Activated CD8-positive, alpha-beta T cell treated with anti-CD3 and anti-CD28 coated beads, Interleukin-2, amount 10 ng/mL, durations not matched to agents 7 days and 5 days (primary cell): ENCODE measurements at places on chromosomes 6 and 20. TPM values are rescaled to one million over a fixed set of nuclear protein-coding genes. Genes with fewer than 3 reads are reported as not detected.

The ADGB gene
- total RNA-seq: not detected

The MAFB gene
- not detected for total RNA-seq

The ZSCAN23 gene
- total RNA-seq: 0.79 TPM

GRCh38 chr20:5170341-5170740 is 43.5 kb downstream of the CDS2 start:
- no peak for DNase-seq

DNA sequence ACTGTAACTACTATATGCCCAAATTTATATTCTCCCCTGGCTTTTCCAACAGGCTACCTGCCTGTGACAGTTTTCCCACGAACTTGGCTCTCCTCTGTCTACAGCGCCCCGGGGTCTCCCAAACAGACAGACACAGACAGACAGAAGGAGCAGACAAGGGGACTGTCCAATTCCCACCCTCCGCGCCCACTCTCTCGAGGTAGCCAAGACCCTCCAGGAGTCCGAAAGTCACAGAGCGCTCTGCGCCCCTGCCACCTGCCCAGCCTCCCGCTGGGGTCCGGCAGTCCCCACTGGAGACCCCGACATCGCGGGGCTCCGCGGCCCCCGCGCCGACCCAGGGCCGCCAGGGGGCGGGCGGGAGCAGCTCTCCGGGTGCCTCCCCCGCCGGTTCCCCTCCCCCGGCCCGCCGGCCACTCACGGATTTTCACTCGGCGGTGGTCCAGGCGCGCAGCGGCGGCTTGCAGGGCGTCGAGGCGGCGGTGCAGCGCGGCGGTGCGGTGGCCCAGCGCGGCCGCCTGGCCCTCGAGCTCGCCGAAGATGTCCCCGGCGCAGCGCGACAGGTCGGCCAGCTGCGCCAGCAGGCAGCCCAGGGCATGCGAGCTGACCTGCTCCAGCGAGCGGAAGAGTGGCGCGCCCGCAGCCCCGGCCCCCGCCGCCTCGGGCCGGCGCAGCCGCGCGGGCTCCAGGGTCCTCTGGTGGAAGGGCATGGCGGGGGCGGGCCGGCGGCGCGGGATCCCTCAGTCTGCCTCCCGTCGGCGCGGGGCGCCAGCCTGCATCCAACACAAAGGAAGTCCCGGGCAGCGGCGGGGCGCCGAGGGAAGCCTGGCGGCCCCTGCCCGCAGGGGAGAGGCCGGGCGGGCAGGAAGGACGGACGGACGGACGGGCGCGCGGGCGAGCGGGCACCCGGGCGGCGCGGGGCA is 81.3 kb upstream of the CCDC28A start:
- DNase-seq: peak; percentile 62

- DNase-seq: no peak
Measured at GRCh38 chr6:139370999-139371345, 3.5 kb downstream of the CITED2 start.

The TMEM200A gene
- total RNA-seq: 2.6 TPM

DNA sequence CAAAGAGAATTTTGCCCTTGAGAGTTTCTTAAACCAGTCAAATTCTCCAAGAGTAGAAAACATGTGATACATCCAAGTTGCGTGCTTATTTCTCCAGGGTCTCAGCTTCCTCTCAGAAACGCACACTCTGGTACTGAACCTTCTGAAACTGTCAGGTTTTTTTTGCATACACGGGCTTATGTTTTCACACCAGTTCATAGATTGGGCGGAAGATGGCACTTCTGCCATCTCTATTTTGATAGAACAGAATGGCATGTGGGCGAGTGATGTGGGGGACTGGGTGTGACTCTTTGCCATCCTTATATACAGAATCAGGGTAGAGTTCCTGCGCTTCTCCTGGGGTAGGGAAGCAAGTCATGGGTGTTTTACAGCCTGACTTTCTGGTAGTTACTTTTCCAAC is 56.4 kb downstream of the ADTRP start:
- no peak for DNase-seq

DNA sequence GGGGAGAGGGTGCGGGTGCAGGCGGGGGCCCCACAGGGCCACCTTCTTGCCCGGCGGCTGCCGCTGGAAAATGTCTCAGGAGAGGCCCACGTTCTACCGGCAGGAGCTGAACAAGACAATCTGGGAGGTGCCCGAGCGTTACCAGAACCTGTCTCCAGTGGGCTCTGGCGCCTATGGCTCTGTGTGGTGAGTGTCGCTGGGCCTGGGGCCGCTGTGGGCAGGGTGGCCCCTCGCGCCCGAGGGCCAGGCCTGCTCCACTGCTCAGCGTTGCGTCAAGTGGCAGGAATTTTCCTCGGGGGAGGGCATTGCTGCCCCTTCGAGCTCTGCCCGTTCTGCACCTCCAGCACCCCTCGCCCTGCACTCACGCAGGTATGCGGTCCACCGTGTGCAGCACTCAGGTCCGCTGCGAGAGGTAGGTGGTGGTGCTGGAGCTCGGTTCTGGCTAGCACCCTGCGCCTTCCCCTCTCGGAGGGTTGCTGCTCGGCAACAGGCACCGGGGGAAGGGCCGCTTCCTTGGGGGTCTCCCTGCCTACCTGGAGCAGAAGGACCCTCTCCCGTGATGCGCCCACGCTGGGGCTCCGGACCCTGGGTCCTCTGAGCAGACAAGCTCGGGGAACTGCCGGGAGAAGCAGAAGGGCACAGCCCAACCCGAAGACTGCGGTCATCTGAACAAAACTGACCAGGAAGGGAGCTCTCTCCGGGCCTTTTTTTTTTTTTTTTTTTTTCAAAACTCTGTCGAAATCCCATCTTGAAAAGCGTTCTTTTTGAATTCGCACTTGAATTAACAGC is 674 bp downstream of the MAPK14 start:
- peak; percentile 56 for DNase-seq

The NRSN1 gene
- not detected for total RNA-seq

The CTAGE9 gene
- not detected for total RNA-seq

DNA sequence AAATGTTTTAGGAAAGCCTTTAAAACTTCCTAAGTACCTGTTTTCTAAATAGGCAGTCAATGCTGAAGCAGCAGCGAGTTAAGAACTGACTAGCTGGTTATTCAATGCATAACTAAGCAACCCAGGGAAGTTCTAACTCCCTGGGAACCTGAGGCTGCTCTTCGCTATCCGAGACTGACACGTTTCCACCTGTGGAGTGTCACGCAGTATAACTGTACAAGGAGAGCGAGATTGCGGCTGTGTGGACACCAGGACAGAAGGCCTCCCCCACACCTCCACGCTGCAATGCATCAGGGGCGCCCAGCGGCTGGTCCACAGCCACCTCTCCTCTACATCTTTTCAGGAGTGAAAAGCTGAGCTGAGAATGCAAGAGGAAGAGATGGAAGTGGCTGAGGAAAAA is 8.0 kb downstream of the PXDC1 start:
- DNase-seq: no peak

DNA sequence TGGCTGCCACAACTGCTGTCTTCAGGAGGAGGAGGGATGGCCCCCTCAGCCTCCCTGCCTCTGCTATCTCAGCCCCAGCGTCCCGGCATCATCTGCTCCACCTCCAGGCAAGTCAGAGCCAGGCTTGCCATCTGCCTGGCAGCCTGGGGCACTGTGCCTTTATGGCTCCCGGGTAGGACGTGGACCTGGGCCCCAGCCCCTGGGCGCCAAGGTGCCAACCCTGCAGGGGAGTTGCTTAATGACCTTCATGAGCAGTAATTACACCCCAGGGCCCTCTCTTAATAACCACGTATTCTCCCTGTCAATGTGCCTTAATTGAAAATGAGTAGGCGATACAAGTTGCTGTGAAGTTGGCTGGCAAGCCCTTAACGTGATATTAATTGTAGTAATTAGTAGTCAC is 122.1 kb upstream of the MLN start:
- no peak for DNase-seq

- no peak for DNase-seq
Measured at GRCh38 chr6:1390946-1391799, 1.8 kb downstream of the FOXF2 start.

The ZBP1 gene
- 11.7 TPM for total RNA-seq

The KIAA1755 gene
- total RNA-seq: not detected

DNA sequence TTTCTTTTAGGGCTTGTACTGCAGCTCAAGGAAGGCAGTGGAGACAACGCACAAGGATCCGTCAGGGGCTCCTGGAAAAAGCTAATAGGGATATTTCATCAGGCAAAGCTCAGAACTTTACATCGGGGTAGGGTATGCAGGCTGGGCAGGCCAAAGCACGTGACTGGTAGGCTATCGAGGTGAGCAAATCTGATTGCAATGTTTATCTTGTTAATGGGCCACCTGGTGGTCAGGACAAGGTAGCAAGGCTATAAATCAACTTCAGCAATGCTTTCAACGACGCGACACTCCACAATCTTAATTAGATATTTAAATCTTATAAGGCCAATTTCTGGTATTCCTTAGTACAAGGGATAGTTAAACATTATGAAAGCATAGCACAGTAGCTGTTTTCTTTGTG is 1302.8 kb upstream of the EYS start:
- DNase-seq: no peak

- DNase-seq: no peak
Measured at GRCh38 chr20:47751449-47751848, 33.8 kb downstream of the SULF2 start.

DNA sequence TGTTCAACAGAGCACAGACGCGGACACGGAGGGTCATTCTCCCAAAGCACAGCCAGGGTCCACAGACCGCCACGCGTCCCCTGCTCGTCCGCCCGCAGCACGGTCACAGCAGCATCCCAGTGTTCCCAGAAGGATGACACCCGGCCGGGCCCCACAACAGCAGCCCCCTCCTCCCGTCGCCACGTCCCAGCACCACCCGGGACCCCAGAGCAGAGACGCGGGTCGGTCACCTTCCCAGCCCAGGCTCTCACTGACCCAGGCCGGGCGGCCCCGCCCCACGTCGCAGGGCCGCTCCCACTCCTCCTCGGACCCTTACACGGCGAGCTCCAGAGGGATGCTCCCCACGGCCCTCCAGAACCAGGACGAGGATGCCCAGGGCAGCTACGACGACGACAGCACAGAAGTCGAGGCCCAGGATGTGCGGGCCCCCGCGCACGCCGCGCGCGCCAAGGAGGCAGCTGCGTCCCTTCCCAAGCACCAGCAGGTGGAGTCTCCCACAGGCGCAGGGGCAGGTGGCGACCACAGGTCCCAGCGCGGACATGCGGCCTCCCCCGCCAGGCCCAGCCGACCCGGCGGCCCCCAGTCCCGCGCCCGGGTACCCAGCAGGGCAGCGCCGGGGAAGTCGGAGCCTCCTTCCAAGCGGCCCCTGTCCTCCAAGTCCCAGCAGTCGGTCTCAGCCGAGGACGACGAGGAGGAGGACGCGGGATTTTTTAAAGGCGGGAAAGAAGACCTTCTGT is 64.3 kb downstream of the FNDC1 start:
- no peak for DNase-seq

The SNX21 gene
- 1.6 TPM for total RNA-seq

DNA sequence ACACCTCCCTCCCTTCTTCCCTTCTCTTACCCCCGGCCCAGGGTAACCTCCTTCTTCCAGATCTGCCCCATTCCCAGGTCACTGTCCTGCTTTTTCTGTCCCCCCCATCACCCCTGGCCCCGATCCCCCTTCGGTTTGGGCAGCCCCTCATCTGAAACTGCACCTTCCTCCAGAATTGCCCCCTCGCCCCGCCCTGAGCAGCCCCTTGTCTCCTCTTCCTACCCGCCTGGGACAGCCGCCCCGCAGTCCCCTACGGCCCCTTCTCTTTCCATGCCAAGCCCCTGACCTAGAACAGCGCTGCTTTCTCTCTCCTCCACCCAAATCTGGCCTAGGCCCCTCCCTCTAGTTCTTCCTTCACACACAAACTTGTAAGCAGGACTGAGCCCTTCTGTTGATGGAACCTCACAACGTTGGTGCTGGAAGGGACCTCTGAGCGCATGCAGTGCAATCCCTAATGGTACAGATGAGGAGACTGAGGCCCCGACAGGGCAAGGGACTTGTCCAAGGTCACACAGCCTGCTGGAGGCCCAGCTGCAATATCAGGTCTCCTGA is 630 bp downstream of the PPP2R5D start:
- DNase-seq: peak; percentile 33

The SLCO4A1 gene
- 79.9 TPM for total RNA-seq

The SLC35F1 gene
- total RNA-seq: not detected

- DNase-seq: no peak
Measured at GRCh38 chr6:43825187-43826115, 55.4 kb downstream of the VEGFA start.

The SIRPD gene
- 0.23 TPM for total RNA-seq

The SIRPB1 gene
- 1.5 TPM for total RNA-seq

The RAET1L gene
- total RNA-seq: not detected

- no peak for DNase-seq
Measured at GRCh38 chr6:6703699-6704098, 115.2 kb downstream of the LY86 start.

GRCh38 chr6:127463056-127463455 is 3.9 kb upstream of the KIAA0408 start:
- DNase-seq: no peak

DNA sequence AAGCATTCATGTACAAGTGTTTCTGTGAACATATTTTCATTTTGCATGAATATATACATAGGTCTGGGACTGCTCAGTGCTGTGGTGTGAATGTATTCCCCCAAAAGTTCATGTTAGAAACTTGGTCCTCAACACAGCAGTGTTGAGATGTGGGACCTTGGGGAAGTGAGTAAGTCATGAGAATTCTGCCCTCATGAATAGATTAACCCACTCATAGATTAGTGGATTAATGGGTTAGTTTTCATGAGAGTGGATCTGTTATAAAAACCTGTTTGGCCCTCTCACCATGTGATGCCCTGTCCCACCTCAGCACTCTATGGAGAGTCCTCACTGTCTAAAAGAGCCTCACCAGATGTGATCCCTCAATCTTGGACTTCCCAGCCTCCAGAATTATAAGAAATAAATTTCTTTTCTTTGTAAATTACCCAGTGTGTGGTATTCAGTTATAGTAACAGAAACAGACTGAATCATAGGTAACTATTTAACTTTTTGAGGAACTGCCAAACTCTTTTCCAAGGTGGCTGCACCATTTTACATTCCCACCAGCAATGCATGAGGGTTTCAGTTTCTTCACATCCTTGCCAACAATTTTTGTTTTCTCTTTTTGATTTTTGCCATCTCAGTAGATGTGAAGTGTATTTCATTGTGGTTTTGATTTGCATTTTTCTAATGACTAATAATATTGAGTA is 45.3 kb downstream of the QRSL1 start:
- DNase-seq: no peak

- DNase-seq: no peak
Measured at GRCh38 chr6:151387175-151387970, 4.0 kb downstream of the ZBTB2 start.
